ENCODE measurements at places on chromosomes 2 and 18. TPM values are rescaled to one million over a fixed set of nuclear protein-coding genes. Genes with fewer than 3 reads are reported as not detected.
A peak's percentile ranks its signal among the peaks of the same experiment; 100 is the strongest.

Gene CFAP65
- not detected for total RNA-seq

Gene ASPRV1
- total RNA-seq: 2.9 TPM

Gene CD8B2
- 0.37 TPM for total RNA-seq

Gene PCARE
- 0.16 TPM for total RNA-seq

Gene ZNF519
- 34.7 TPM for total RNA-seq

Gene MTCL1
- total RNA-seq: 24.2 TPM

Gene GPR39
- total RNA-seq: 3.2 TPM

Gene IL36RN
- total RNA-seq: 0.26 TPM

Gene TMEFF2
- total RNA-seq: 4.7 TPM

GRCh38 chr2:175606010-175606841 is 395.8 kb downstream of the LNPK start:
- no peak for DNase-seq

DNA sequence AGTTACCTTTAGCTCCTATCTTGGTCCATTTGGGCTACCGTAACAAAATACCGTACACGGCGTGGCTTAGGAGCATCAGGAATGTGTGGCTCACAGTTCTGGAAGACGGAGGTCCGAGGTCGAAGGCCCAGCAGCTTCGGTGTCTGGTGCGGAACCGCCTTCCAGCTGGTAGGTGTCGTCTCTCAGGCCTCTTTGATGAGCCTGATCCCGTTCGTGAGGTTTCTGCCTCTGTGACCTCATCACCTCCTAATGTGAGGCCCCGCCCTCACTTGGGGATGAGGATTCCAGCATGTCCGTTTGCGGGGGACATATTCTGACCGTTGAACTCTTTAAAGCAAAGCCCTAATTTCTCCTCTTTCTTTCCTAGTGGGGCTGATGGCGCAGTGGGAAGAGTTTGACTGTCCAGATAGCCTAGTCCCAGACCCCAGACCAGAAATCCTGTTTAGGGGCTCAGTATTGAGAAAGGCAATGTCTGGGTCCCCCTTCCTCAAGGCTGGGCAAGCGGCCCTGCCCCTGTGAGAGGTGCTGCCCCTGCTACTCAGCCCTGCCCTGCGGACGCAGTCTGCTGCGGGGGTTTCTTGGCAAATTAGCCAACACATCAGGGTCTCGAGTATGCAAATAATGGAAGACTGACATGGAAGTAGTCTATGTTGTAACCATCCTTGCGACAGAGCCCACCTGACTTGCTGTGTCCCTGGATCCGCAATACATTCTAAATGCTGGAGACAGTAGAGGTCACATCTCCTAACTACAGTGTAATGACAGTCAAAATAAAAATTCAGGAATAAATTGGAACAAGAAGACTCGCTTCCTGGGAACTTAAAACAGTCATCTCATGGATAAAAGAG is 128.0 kb downstream of the ASB1 start:
- no peak for DNase-seq

GRCh38 chr2:105847056-105847455 is 102.3 kb downstream of the NCK2 start:
- no peak for DNase-seq

- no peak for DNase-seq
These were observed 242.4 kb downstream of the ARHGAP15 start for GRCh38 chr2:143371616-143372015.

DNA sequence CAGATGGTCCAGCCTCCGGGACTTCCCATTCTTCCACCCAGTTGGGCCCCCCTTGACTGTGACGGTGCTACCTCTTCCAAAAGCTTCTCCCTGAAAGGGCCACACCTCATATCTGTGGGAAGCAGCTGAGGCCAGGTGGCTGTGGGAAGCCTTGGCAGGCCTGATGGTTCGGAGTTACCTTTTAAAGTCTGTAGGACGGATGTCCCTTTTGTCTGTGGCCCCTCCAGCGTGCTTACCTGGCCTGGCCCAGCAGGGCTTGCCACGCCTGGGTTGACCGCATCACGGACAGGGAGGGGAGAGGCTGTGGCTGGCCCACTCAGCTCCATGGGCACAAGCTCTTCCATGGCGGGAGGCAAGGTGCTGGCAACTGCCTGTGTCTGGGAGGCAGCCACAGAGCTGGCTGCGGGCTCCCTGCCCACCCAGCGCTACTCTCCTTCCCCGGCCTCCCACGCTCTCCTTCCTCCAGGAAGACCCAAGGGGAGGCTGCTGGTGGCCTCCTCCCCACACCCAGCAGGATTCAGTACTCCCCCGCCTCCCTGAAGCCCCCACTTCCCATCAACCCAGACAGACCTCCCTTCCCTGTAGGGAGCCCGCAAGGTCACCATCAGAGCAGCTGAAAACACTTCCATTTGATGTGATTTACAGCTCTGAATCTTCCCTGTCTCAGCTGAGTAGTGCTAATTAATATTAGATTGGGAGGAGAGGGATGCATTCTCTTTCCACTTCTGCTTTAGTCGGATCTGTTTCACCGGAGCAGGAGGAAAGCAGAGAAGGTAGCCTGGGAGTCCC is 52.8 kb downstream of the EDAR start:
- DNase-seq: no peak

DNA sequence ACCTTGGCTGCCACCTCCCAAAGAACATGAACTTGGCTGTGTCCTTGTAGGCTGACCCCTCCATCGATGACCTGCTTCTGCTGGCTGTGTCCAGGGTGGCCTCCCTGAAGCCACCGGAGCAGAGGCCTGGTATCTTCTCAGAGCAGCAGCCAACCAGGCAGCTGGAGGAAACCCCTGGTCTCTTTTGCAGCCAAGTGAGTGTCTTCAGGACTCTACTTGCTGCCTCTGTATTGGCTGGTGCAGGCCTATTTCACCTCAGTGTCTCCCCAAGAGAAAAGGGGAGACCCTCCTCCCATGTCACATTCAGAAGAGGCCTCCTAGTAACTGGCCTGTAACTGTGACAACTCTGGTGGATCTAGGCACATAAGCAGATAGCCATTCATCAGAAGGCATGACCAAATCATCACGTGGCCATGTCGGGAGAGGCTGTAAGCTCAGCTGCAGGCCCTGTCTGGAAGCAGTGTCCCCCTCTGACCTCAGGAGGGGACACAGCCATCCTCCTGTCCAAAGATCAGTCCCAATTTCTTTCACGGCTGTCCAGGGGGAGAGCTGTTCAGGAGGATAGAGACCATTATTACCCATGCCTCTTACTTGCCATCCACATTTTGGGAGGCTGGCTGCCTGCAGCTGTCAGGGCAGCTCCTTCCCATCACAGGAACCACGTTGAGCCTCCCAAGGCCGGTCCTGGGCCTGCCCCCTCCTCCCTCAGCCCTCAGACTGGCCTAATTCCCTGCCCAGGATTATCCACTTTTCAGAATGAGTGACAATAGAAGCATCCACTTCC is 20.9 kb upstream of the ROCK2 start:
- DNase-seq: no peak

DNA sequence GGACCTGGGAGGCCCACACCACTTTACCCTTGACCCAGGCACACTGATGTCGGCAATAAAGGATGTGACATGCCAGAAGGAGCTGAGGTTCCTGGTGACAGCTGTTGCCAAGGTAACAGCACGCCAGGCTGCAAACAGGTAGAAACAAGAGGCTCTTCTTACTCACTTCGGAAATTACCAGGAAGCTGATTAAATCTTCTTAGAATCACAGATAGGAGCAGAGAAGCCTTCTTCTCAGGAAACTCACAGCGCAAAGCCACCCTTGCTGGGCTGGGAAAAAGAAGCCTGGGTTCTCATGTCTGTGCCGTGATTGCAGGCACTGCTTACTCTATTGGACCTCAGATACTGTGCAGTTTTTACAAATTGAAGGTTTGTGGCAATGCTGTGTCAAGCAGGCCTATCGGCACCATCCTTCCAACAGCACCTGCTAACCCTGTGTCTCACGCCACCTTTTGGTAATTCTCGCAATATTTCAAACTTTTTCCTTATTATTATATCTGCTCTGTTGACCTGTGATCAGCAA is 61.0 kb upstream of the TAF1B start:
- DNase-seq: no peak

DNA sequence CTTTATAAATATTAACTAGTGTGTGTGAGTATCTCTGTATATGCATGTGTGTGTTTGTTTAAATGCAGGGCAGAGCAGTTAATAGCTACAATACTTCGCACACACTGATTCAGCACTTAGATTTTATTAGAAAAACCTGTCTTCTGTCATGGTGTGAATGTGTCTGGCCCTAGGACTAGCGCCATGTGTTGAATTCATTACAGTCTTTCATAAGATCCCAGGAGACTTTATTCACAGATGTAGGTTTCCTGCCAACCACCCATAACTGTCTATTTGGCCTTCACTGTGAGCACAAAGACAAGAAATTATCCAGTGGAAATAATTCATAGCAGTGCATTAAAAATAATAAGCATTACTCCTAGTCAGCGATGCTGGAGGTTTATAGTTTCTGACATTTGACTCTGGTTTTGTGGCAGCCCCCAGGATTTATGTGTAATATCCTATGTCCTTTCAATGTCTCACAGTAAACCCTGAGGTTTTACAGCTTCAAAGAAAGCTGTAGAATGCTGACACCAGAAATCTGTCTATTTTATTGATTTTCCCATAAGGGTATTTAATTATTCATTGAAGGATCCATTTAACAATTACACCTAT is 93.9 kb downstream of the ZNF804A start:
- DNase-seq: peak; percentile 13

DNA sequence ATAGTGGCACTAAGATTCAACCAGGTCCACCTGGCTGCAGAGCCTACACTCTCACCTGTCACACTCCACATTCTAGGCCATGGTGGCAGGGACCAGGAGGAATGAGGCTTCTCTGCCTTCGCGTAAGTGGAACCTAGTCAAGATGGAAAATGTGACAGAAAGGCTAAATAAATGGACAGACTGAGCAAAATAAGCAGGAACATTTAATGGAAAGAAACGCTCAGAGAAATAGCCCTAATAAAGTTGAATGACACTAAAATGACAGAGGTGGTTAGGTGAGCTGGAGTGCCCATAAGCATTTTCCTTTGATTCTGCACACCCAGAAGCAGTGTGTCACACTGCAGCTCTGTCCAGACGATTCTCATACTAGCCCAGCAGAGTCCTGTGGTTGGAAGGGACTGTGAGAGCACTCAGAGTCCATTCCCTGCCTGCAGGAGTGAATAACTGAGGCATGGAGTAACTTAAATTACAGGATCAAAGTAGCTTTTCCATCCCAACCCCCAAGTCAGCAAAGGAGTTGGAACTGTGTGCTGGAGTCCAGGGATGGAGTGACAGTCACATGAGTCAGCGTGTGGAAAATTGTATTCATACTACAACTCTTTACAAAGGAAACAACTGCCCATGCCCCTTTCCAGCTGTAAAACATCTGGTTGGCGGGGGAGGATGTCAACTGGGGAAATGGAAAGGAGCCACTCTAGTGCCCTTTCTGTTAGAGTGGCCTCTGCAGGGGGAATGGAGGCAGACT is 105.4 kb upstream of the LGALSL start:
- no peak for DNase-seq

DNA sequence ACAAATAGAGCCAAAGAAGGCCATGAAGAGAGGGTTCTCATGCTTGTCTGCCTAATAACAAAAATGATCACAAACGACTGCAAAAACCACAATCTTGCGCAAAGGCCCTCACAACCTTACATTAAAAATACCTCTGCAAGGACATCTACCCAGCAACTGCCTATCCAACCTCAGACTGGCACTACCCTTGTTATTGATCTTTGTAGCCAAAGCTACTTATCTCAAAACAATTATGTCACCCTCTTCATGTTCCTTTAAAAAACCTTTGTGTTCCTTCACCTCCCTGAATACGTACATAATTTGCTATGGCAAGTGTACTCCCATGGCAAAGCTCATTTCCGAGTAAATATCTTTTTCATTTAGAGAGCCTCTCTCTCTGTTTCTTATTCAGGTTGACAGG is 44.1 kb downstream of the TMEM163 start:
- no peak for DNase-seq

GRCh38 chr2:140701726-140702125 is 1429.1 kb downstream of the LRP1B start:
- DNase-seq: no peak

GRCh38 chr2:96308248-96308647 is 2.9 kb upstream of the SNRNP200 start:
- no peak for DNase-seq

- no peak for DNase-seq
These were observed 55.7 kb downstream of the DNMT3A start for GRCh38 chr2:25286025-25286400.

GRCh38 chr18:48090702-48091101 is 160.2 kb upstream of the SMAD2 start:
- DNase-seq: no peak

- no peak for DNase-seq
These were observed 311.8 kb downstream of the FBXO15 start for GRCh38 chr18:73835656-73836364.

GRCh38 chr2:234095301-234095700 is 44.8 kb downstream of the SPP2 start:
- DNase-seq: no peak

DNA sequence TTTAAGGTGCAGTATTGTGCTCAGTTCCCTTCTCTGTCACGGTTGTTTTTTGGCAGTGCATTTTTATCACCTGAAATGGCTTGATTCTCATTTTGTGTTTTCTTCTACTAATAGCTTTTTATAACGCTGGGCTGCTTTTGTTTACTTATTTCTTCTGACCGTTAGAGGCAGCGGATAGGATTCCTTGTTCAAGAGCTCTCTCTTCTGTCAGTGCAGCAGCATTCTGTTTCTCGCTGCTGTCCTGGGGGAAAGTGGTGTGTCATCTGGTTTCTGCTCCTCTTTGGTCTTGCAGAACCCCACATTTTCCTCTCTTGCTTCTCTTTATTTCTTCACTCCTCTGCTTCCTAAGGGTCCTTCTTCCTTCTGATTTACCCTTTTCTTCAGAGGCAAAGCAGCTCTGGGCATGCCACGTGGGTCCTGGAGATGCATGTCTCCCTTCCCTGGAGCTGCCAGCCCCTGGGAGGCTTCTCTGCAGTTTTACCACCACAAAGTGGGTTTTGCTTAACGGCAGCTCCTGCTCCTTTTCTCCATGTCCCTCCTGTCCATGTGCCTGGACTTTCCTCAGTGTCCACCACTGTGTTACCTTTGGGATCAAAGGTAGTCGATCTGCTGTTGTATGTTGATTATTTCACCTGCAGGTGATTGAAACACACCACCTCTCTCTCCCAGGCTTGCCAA is 47.3 kb upstream of the SNTG2 start:
- no peak for DNase-seq

DNA sequence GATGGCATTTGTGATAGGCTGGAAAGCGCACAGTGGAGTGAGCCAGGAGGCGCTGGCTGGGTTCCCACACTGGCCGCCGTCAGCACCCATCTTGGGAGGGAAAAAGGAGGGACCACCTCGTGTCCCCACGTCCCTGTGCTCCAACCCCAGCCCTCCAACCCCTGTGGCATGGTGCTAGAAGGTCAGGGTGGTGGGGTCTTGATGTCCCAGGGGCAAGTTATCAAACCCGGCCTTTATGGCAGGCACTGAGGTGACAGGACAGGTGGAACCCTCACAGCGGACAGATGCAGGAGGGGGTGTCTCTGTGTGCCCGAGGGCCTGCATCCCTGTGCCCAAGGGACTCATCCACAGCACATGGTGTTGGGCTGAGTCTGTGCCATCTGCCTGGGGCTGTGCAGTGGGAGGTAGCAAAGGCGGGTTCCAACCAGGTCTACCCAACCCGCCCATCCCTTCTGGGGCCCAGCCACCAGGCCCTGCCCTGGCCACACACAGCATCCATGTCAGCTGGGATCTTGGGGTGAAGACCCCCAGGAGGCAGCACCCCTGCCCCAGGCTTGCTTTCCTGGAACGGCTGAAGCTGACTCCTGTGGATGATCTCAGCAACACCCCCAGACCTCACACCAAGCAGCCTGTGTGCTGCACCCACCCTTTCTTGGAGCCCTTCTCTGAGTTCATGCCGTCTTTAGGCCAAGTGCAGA is 246.1 kb downstream of the NDUFA10 start:
- DNase-seq: no peak

- no peak for DNase-seq
These were observed 12.7 kb downstream of the USP39 start for GRCh38 chr2:85628658-85629057.

GRCh38 chr2:40242315-40242714 is 209.6 kb downstream of the SLC8A1 start:
- no peak for DNase-seq

All from urinary bladder (tissue), 4 donors.